ENCODE measurements at places on chromosomes 6 and 20. TPM values are rescaled to one million over a fixed set of nuclear protein-coding genes. Genes with fewer than 3 reads are reported as not detected.

ZC2HC1B gene
- polyA plus RNA-seq: not detected

GRCh38 chr6:8481727-8482126 lies 46.4 kb upstream of the SLC35B3 start:
- H3K4me1 ChIP-seq: no peaks in the 10 kb centered on the region
- no peak overlapping the region for H3K4me3 ChIP-seq
- DNase-seq: no peak
- H3K27me3 ChIP-seq: no peaks in the 10 kb centered on the region
- no peak overlapping the region for H3K27ac ChIP-seq
- H3K36me3 ChIP-seq: no peaks in the 10 kb centered on the region

- H3K27ac ChIP-seq: no peak within 1 kb of the TSS
- no peaks in the 10 kb centered on the region for H3K36me3 ChIP-seq
- peak within 1 kb of the TSS; percentile 33 for H3K4me3 ChIP-seq
- peak; percentile 60 for DNase-seq
- peaks cover 12% of the 10 kb centered on the region for H3K4me1 ChIP-seq
Measured at GRCh38 chr6:42960243-42961019, at the start of gene GNMT. TSS of gene GNMT (plus strand) at chr6:42960754. CDS start at chr6:42960768, 14 bp downstream.

GRCh38 chr20:3798373-3798768 lies 2.3 kb downstream of the CDC25B start:
- no peak for DNase-seq
- H3K27ac ChIP-seq: peak overlapping the region; percentile 51
- H3K4me3 ChIP-seq: peak overlapping the region; percentile 61
- H3K36me3 ChIP-seq: peaks cover 56% of the 10 kb centered on the region
- H3K4me1 ChIP-seq: peaks cover 81% of the 10 kb centered on the region

DNA sequence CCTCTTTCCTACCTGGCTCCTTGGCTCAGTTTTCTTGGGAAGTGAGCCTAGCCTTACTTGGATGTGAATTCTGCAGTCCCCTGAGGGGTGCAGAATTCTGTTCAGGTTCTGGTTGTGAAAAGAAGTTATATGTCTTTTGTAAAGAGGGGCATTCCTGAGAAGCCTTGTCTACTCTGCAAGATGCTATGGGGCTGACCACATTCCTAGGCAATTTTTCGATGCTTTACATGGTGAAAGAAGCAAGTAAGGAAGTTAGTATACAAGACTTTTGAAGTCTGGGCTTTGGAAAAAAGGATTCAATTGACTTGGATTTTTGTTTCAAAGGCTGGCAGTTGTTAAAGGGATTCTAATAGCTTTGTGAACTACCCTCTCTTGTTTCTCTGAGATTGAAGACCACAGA lies 167.9 kb upstream of the STMND1 start:
- H3K27me3 ChIP-seq: no peaks in the 10 kb centered on the region
- DNase-seq: no peak
- H3K36me3 ChIP-seq: no peaks in the 10 kb centered on the region
- no peak overlapping the region for H3K4me3 ChIP-seq
- H3K27ac ChIP-seq: no peak overlapping the region
- no peaks in the 10 kb centered on the region for H3K4me1 ChIP-seq

GRCh38 chr6:39884696-39885095 lies 49.6 kb downstream of the MOCS1 start:
- H3K27ac ChIP-seq: no peak overlapping the region
- peaks cover 7% of the 10 kb centered on the region for H3K4me1 ChIP-seq
- H3K27me3 ChIP-seq: no peaks in the 10 kb centered on the region

All from left lung (tissue), 14 donors.